Activated gamma-delta T cell treated with Interleukin-2 at 50 U/mL for 16 hours (primary cell): ENCODE measurements at places on chromosomes 2 and 18.

DNA sequence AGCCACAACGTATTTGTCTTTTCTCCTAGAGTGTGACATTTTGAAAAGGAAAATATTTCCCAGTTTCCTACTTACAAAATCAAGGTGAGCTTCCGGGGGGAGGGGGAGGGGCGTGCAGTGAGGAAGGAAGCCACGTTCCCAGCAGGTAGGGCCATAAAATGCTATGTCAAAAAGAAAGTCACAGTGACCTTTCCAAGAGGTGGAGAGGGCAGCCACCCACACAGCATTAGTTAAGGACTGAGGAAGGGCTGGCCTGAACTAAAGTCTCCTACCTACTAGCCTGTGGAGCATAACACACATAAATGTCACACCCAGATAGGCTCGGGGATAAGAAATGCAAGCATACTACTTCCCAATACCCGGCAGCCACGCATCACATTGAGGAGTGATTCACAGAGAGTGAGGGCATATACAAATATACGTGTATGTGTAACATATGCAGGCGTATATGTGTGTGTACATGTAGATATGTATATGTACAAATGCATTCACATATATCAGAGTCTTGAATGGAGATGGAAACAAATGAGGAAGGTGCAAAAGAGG, 191.1 kb downstream of the STK39 start:
- DNase-seq: no peak

DNA sequence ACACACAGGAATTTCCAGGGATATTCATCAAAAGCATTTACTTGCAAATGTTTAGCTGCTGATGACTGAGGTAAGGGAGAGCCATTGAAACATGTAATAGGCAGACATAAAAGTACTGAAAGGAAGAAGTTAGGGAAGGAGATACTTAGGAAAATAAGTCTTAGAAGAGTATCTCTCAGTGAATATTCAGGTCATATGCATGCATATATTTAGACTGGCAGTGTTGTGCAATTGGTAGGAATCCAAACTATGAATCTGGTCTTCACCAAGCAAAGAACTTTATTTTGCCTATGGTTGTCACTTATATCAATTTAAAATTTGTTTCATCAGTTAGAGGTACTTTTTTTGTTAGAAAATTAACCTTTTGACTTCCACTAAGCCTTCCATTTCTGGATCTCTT, 1490.7 kb downstream of the SUCLG1 start:
- DNase-seq: no peak

GRCh38 chr18:67599277-67599676, 82.8 kb upstream of the DSEL start:
- DNase-seq: no peak

DNA sequence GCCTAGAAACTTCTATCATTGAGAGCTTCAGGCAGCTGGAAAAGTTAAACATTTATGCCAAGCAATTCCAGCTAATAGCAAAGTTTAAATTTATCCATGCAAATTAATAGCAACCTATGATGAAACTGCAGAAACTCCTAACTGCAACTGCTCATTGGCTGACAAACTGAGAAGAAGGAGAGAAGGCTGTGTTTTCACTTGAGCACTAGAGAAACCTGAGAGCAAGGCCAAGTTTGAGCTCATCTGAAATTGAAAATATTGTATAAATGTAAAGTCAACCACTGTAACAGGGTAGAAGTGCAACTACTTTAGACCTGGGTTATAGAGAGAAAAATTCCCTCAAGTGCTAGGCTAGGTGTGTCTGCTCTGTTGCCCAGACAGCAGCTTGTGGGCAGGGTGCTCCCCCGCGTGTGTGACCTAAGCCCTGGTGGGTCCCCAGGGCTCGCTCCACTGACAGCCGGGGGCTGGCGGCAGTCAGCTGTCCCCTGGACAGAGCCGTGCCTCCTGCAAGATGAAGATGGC, 50.2 kb downstream of the CABYR start:
- no peak for DNase-seq

GRCh38 chr18:63315131-63315662, 4.4 kb downstream of the BCL2 start:
- DNase-seq: no peak
